ENCODE measurements at places on chromosomes 4 and X.

DNA sequence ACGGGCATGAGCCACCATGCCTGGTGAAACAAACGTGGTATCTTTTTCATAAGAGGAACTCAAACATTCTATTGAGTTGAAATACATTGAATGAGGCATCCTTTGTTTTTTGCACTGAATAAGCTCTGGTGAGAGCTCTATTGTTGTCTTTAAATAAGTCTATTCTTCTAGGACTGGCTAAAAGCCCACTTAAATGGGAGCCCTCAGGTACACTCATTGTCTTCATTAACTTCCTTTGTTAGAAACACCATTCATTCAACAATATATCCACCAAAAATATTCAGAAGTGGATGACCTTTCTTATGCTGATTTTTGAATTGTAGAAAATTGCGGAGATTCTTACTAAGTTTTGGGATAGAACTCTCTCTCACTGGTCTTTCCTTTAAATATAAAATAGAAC lies 568.0 kb downstream of the IL1RAPL1 start:
- no peak for DNase-seq

GRCh38 chr4:81343046-81343445 lies 128.0 kb upstream of the PRKG2 start:
- DNase-seq, result no peak

- DNase-seq, result no peak
Observed at GRCh38 chrX:118739577-118739976, 12.2 kb downstream of the IL13RA1 start.

- DNase-seq, result no peak
Observed at GRCh38 chrX:57918750-57919436, 8.6 kb upstream of the ZXDA start.

GRCh38 chrX:49644991-49645637 lies 46.3 kb downstream of the GAGE1 start:
- no peak for DNase-seq

DNA sequence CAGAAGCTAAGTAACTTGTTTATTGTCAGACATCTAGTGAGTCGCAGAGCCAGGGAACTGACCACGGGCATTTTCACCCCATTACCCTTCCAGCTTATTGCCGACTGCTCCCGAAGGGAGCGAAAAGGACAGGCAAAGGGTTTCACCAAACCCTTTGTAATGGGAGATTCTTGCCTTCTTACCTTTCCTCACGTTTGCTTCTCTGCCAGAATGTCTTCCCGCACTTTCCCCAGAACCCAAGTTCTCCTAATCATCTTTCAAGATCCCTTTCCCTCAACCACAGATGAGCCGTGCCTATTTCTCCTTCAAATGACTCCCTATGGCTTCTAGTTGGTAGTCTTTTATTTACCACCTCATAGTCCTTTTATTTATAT lies 520 bp upstream of the SRP72 start:
- no peak for DNase-seq

DNA sequence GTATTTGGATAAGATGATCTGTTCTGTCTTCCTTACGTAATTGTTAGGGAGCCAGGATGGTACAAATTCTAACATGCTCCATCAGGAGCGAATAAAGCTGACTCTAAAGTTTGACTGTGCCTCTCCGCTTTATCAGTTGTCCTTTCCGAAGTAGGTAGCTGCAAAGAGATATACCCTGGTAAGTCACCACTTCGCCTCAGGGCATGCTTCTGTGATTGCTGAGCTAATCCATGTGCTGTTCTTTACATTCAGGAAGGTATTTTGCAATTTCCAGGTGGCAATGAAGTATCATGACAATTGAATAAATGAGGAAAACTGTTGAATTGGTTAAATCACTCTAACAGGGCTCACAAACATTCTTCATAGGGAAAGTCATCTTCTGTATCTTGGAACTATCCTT lies 38.9 kb downstream of the KIT start:
- DNase-seq, result no peak

GRCh38 chr4:129140521-129140920 lies 44.6 kb downstream of the C4orf33 start:
- no peak for DNase-seq

DNA sequence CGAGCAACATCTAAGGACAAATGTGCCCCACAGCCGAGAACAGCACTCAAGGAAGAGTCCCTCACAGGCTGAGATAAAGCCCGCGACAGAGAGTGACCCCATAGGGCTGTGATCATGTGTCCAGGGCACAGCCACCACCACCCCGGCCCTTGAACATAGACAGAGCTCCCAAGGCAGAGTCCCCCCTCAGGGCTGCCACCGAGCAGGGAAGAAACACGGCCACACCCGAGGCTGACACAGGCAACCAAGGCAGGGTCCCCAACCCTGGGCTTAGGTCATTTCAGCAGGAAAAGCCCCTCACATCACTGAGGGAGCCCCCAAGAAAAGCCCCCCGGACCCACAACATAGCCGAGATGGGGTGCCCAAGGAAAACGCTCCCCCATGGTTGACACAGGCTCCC lies 463 bp downstream of the CT45A10 start:
- DNase-seq, result no peak

- DNase-seq, result no peak
Observed at GRCh38 chr4:84944947-84945346, 21.5 kb downstream of the WDFY3 start.

GRCh38 chrX:119565107-119565663 lies at the start of gene STEEP1:
Gene STEEP1, minus strand, starts transcription at chrX:119565409. Its CDS starts 54 bp downstream, at chrX:119565355.
- DNase-seq, result peak; percentile 73

GRCh38 chrX:49268702-49269009 lies 937 bp upstream of the PPP1R3F start:
- no peak for DNase-seq

DNA sequence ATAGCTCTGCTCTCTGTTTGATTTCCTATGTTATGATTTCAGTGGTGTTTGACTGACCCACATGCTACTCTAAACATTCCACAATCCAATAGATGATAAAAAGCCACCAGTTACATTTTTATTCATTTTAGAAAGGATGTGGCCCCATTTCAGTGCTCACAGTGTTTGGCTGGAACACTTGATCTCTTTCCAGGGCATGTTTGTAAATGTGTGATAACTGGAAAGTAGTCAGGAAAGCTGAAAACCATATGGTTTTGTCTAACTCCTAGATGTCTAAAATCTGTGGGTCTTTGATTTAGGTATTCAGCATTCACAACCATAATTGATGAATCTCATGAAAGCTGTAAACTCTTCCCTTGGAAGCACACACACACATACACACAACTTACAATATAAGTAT lies 904.9 kb upstream of the AGA start:
- DNase-seq, result no peak
